ENCODE measurements at places on chromosomes 6 and 20.

- DNase-seq: no peak
These were observed 236.3 kb downstream of the HAO1 start for GRCh38 chr20:7703996-7704395.

GRCh38 chr6:2166717-2167116 is 78.7 kb downstream of the GMDS start:
- DNase-seq: no peak

DNA sequence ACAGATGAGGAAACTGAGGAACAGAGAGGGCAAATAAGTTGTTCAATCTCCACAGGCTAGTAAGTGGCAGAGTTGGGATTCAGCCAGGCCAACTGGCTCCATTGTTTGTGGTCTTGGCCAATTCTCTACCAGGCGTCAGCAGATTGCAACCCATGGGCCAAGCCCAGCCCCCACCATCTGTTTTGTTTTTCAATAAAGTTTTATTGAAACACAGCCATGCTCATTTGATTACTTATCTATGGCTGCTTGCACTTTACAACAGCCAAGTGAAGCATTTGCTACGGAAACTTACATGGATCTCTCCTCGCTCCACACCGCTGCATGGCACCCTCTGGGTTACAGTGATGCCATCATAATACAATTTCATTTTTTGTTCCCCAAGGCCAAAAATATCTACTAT is 90.8 kb downstream of the ZNF217 start:
- DNase-seq: no peak

DNA sequence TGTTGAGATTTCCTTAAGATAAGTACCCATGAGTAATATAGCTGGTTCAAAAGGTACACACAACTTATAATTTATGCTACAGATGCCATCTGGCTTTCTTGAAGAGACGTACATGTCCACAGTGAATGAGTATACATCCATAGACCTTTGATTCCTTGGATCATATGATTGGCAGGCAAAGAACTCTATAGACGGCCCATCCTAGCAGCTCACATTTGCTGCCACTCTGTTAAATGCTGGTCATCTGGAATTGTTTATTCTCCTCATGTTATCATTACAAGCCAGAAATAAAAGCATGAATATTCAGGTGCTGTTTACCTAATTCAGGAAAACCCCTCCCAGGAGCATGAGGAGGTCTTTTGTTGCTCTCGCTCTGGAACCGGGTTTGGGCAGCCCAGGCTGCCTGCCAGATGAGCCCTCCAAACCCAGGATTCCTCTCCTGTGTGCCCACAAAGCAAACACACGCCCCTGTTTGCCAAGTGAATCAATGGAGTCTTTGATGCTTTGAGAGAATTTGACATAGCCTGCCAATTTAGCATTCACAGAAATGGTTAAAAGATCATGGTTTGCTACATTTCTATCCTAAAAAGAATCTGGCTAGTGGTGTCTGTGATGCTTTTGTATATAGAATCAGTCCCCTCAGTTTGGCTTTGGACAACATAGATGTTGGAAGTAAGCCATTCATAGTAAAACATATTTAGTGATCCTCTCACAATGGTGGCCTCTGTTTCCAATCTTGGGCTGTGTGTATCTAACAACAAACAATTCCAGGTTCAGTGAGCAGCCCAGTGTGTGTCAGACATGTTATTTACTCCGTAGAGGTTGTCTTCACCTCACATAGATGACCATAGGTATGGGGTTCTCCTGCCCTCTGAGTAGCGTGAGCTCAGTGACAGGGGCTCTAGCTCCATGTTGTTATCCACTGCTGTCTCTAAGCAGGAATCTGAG is 17.5 kb upstream of the PLCG1 start:
- DNase-seq: no peak

GRCh38 chr6:88380083-88380482 is 213.9 kb upstream of the CNR1 start:
- no peak for DNase-seq

- no peak for DNase-seq
These were observed 39.7 kb upstream of the CCDC167 start for GRCh38 chr6:37539171-37540028.

DNA sequence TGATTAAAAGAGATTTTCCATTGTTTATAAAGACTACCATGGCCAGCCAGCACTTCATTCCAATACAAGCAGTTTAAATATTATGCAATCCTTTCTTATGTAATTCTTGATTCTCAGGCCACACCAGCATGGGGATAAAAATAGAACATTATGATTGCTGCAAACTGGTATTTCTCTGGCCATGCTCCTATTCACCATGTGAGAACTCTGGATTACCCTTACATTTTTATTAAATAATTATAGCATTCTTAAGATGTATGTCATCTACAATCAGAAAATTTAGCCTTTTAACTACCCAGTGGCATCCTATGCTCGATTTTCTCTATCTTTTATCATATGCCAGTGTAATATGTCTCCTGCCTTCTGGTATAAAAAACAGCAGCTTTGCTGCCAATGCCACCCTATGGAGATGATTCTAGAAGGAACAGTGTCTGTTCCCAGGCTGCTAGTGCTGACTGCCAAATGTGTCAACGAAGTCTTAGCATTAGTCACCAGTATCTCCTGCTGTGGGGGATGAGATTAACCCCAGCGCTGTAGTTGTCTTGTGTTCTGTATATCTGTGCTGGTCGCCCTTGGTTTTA is 501.4 kb downstream of the BCKDHB start:
- DNase-seq: no peak

DNA sequence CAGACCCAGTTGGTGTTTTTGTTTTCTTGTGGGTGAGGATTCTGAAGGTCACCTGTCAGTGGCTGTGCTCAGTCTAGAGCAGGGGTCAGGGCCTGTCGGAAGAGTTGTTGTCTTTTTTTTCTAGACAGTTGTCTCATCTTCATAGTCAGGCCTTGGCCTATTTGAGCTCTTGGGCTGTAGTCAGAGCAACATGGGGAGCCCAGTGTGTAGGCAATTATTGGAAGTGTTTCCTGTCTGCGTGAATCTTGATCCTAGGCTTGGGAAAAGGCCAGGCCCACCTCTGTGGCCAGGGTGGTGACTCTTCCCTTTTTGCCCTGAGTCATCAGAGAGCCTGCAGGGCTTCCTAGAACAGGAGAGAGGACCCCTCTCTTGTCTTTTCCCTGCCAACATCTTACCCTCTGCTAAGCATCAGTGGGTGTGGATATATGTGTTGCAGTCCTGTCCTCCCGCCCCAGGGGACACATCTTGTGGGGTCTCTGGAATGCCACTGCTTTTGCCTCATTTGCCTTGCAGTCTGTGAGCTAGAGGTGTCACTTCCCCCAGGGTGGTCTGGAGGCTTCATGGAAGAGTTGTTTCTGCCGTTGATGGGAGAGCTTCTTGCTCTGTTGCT is 11.4 kb downstream of the TJAP1 start:
- DNase-seq: no peak

DNA sequence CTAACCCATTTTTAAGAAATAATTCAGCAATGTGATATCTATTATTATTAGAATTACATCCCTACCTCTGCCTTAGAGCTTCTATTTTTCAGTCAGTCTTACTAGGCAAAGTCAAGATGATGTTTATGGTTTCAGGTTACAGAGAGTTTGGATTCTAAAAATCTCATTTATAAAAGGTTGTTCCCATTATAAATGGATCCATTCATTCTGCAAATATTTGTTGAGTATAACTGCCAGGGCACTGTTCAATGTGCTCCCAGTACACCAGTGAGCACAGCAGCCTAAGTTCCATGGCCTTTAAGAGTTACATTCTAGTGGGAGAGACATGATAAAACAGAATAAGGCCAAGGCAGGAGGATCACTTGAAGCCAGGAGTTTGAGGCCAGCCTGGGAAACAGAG is 75.9 kb upstream of the EYA4 start:
- no peak for DNase-seq

- no peak for DNase-seq
These were observed 149.1 kb upstream of the FAM83B start for GRCh38 chr6:54697424-54697823.

All from activated naive CD4-positive, alpha-beta T cell treated with anti-CD3 and anti-CD28 coated beads, Interleukin-2, amount 50 U/mL, for 72 hours (primary cell).